ENCODE measurements at places on chromosomes 2 and 18.

DNA sequence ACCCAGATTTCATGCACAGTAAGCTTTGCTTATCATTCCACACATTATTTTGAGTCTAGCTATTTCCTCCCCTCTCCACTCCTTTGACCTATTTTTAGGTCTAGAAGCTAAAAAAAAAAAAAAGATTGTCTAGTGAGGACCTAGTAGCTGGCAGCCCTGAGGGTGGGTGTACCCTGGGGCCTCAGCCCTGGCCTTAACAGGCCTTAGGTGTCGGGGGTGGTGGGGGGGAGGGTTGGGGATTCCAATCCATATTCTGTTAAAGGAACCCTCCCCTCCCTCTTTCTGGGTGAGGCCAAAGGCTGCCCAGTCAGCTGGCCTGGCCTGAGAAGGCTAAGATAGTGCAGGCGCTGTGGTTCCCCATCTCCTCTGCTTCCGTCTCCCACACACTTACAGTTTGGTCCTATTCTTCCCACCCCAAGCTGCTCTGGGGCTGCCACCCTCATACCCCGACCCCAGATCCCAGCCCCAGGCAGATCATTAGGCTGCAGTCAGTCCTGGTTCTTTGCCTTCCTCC is 65.5 kb upstream of the HK2 start:
- no peak for DNase-seq

DNA sequence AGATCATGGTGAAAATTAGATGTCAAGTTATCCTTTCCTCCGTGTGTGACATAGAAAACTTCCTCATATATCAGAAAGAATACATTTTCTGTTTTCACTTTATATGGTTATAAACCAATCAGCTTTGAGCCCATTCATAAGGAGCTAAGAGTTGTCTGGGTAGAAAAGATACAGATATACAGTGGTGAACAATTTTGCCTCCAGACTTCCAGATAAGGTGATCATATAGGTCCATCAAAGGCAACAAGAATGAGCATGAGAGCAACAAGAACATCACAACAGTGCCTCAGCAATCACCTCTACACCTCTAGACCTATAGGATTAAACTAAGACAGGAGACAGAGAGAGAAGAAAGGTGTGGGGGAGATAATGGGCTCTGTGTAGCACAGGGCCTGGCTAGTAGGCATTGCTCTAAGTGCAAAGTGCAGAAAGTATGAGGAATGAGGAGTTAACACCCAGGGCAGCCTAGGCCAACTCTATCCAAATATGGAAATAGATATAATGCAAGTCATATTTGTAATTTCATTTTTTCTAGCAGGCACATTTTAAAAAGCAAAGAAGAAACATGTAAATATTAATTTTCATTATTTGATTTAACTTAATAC is 8.3 kb downstream of the TNP1 start:
- DNase-seq, result no peak

- DNase-seq, result no peak
Observed at GRCh38 chr18:7196421-7196820, 34.5 kb upstream of the LRRC30 start.

DNA sequence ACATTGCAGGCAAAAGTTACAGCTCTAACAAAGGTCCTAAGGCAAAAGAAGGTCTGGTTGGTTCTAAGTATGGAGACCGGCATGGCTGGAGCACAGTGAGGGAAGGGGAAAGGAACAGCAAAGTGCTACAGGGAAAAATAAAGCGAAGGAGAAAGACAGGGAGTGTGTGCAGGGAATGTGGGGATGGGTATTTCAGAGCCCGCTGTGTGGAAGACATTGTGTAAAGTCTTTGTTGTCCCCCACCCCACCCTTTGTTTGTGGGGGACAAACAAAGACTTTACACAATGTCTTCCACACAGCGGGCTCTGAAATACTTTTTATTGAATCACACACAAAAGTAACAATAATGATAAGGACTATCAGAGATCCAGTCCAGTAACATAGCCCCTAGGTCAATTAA is 28.9 kb upstream of the C2orf15 start:
- no peak for DNase-seq

- DNase-seq, result no peak
Observed at GRCh38 chr2:74327199-74327598, 16.0 kb downstream of the SLC4A5 start.

DNA sequence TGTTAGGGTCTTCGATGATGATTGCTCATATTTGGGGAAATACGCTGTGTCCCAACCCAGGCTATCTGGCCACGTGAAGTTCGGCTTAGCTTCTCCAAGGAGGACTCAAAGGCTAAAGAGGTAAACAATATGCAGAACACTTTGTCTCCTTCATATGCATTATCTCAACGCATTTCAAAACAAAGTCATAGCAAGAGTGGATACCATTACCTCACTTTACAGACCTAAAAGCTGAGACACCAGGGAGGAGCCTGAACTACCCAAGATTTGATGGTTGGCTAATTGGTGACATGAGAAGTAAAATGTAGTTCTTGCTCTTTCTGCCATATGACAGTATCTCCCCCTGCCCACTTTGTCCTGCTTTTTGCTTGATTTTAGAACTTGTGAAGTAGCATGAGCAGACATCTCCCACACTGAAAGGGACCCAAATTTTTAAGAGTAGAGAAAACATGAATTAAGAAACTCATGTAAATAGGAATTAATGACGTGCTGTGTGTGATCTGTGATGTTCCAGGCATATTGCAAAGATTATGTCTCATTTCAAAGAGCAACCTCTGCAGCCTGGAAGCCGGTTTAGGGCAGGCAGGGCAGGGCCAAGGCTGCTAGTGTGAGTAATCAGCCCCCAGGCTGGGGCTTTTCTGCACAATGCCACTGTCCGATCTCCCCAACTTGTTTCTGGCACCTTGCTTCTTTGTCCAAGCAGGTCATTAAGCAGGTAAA is 144.5 kb downstream of the BCL11A start:
- no peak for DNase-seq

All from NCI-H1436 treated with DMSO at 0.1 percent for 48 hours (cell line).